ENCODE measurements at places on chromosomes 4 and X. TPM values are rescaled to one million over a fixed set of nuclear protein-coding genes. Genes with fewer than 3 reads are reported as not detected.
A peak's percentile ranks its signal among the peaks of the same experiment; 100 is the strongest.

DNA sequence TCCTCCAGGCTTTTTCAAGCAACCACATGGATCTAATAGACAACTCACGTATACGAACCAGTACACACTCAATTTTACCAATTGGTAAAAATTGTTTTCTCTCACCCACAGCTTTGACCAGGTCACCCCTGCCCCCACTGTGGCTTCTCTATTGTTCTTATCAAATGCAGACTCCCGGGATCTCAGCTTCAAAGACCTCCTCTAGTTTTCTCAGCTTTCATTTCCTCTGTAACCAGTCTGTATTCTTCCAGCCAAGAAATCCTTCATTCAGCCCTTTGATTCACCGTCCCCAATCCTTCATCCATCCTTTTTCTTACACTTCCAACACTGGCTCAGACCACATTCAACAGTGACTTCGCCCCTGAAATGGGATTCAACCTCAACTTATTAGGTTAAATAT lies 120.7 kb downstream of the CORIN start:
- DNase-seq, result no peak

The ZC4H2 gene
- total RNA-seq, result 18.7 TPM

The PABPC5 gene
- 2.4 TPM for total RNA-seq

GRCh38 chr4:83759611-83760010 lies 223.7 kb downstream of the GPAT3 start:
- DNase-seq, result no peak

The SLC7A11 gene
- 33.1 TPM for total RNA-seq

- no peak for DNase-seq
Measured at GRCh38 chrX:115138040-115138439, 51.2 kb upstream of the RBMXL3 start.

- DNase-seq, result no peak
Measured at GRCh38 chr4:522438-522837, 23.4 kb downstream of the PIGG start.

GRCh38 chr4:26344901-26345564 lies 24.2 kb downstream of the RBPJ start:
- DNase-seq, result no peak

The ABCG2 gene
- 0.34 TPM for total RNA-seq

DNA sequence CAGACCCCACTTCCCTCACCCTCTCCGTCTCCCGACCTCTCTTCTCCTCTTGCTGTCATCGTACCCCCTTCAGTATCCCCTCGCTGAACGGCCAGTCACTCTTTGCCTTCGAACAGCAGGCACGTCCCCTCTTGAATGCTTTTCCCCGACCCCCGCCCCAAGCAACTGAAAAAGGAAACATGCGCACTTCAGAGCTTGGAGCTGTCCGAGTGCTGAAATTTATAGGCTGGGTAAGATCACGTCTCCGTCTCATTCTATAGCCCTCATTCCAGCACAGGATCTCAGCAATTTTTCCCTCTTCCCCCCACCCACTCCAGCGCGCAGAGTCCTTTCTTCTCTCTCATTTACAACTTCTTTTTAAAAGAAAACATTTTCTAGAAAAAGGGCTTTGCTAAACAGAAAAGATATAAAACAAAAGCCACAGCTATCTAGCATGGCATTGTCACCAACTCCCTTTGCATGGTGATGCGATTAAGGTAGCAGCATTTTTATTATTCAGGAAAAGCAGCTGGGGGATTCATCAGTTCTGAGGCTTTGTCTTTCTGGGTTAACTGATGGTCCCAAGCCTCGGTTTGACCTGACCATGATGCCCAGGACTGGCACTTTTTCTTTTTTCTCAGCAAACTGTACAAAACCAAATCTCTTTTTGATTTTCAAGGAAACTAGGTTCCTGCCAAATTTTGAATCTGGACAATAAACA lies at the start of gene GLRA2:
Gene GLRA2, plus strand, starts transcription at position 247 of the 700 bp plus-strand sequence. CDS start 522 bp downstream, outside the sequence.
- no peak for DNase-seq

DNA sequence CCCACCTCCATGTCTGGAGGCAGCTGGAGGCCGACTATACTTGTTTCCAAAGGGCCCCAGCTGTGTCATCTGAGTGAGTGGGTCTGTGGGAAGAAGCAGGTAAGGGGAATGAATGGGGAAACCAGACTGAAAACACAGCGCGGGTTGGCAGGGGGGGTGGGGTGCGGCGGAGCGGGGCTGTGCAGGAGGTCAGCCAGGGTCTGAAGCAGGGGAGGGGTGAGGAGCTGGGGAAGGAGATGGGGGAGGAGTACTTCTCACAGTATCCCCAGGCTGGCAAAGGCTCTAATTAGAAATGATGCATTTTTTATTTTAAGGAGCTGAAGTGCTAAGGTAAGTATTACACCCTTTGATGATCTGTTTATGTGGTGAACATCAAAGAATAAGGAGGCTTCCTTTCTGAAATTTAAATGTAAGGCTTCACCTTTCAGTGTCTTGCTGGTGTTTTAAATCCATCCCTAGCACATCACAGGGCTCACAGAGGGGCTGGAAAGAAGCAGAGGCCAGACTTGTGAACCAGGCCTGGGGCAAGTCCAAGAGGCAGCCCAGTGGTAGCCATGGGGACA lies 37.5 kb downstream of the SMIM20 start:
- DNase-seq, result no peak

DNA sequence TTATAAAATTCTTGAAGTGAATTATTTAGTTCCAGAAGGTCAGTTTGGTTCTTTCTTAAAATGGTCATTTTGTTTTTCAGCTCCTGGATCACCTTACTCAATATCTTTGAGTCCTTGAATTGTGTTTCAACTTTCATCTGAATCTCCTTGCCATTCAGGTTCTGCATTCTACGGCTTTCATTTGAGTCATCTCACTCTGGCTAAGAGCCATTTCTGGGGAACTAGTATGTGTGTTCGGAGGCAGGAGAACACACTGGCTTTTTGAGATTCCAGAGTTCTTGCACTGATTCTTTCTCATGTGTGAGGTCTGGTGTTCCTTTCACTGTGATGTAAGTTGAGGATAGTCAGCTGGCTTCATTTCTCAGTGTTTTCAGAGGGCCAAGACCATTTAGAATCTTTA lies 708.4 kb upstream of the FRG1 start:
- DNase-seq, result no peak

GRCh38 chr4:100483796-100484195 lies 34.0 kb downstream of the EMCN start:
- DNase-seq, result no peak

- no peak for DNase-seq
Measured at GRCh38 chrX:140141444-140142029, 176.2 kb upstream of the CXorf66 start.

DNA sequence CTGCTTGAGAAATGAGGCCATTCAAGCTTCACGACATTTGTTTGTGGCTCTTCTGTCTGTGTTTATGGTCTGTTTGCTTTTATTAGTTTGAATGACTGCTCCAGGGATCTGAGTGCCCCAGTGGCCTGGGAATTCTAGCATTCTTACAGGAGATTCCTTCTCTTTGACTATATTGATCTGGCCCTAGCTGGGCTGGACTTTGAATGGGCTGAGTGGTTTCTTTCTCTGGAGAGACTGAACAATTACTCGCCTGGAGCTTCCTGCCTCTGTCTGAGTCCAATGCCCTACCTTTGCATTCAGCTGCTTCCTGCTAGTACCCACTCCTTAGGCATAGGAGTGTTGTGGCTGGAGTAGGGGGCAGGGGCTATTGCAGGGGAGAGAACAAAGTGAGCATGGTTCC lies 51.2 kb upstream of the EDA start:
- no peak for DNase-seq

DNA sequence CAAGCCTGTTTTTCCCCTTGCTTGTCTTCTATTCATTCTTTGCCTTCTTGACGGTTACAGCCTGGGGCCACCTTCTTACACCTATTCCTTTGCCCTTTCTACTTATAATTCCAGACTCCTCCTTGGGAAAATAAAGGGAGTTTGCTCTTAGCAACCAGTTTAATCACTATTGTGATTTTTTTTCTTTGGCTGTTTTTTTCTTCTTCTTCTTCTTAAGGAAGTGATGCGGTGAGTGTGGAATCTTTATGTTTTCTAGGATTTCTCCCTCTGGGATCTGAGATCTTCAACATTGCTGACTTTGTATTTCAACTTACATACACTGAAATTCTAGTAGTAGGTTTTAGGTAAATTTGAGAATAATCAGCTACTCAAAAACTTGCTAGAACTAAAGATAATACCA lies 1.1 kb upstream of the KLHL13 start:
- DNase-seq, result no peak

- DNase-seq, result peak; percentile 10
Measured at GRCh38 chr4:92184566-92184965, 119.2 kb upstream of the GRID2 start.

The NLRP2B gene
- not detected for total RNA-seq

GRCh38 chrX:114819509-114819908 lies 197.9 kb downstream of the IL13RA2 start:
- DNase-seq, result no peak

- DNase-seq, result no peak
Measured at GRCh38 chrX:70452143-70452733, 7.6 kb downstream of the DLG3 start.

DNA sequence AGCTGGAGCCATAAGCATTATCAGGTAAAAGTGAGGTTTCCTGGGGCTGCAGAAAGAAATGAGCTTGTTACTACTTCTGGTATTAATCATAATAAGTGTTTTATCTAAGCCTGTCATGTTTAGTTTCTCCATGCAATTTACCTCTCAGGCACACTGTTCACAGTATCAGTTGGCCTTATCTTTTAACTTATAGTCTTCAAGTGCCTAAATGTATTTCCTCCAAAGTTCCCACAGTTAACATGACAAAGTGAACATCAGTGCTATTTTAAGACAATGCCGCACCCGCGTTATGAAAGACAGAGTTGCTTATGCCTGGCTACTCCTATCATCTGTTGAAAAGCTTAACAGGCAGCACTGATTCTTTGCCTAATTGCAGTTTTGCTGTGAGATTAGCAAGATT lies 408.7 kb upstream of the FAM241A start:
- DNase-seq, result no peak

DNA sequence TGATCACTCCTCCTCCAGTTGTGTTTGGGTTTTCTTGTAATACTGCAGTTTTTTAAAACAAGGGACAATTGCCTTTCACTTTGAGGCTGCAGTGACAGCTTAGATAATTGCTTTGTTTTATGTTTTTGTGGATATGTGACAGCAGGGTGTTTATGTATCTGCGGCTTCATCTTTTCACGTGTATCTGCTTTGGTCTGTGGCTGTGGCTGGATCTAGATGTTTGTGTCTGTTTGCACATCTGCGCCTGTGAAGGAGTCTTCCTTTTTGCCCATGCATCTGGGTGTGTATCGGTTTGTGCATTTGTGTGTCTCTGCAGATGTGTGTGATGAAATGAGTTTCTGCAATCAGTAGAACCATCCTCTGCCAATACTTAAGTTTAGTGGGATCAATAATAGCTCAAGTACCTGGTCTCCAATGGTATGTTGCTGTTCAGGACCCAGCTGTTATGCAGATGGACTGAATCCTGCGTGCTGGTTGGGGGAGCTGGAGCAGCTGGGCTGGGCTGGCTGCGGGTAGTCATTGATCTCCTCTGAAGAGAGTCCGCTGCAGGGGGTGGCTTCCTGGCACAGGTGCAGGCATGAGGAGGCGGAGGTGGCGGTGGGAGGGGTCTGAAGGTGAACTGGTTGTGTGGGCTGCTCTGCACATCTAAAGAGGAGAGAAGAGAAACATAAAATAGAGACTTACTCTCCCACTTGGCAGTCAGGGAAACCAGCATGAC lies 390.3 kb downstream of the SH2D1A start:
- DNase-seq, result no peak

GRCh38 chr4:162770761-162771490 lies 395.8 kb downstream of the NAF1 start:
- DNase-seq, result no peak

- DNase-seq, result no peak
Measured at GRCh38 chr4:2063557-2064275, 4.6 kb downstream of the NAT8L start.

The MAP9 gene
- total RNA-seq, result 21.0 TPM

DNA sequence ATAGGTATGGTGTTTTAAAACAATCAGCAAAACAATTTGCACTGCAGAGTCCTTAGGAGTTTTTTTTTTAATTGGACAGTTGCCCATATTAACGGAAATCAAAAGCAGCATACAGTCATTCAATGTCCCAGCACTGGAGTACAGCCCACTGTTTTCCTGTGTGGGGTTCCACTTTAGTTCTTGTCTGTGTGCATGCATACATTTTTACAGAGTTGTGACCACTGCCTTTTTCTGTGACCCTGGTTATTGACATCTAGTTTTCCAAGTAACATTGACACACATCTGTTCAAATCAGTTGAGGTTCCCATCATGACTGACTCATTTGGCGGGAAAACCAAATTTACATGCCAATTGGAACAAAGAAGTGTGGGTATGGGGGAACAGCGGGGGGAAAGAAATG lies 83.3 kb downstream of the HPRT1 start:
- DNase-seq, result no peak

The PDE6B gene
- total RNA-seq, result 3.7 TPM

The TMEM255A gene
- 4.6 TPM for total RNA-seq

DNA sequence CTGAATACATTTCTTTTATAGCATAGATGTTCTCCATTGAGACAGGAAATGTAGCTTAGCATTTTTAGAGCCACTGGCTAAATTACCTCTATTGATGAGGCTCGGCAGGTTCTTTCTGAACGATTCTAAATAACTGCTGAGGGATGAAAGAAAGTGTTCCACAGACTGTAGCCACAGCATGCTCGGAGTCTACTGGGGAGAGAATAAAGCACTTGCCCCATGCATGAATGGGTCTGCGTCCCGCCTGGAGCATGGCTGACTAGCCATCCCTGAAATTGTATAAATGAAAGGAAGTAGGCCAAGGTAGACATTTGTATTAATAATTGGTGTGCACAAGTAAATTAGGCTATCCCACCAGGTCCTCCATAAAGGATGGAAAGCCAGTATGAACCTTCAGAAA lies 269.8 kb downstream of the COL25A1 start:
- DNase-seq, result no peak

The GLUD2 gene
- 0.53 TPM for total RNA-seq

DNA sequence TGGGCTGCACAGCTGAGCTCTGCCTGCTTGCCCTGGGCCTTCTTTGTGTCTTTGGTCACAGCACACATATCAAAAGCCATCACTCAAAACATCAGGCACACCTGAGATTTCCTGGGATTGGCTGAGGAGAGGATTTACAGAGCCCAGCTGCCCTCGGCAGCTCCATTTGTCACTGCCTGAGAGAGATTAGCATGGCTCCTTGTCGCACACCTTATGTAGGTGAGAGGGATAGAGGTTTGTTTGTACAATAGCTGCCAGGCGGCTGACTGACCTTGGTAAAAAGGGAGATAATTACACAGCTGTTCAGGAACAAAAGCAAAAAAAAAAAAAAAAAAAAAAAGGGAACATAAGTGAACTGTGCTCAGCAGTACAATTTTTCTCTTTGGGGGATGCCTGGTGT lies 63.2 kb downstream of the MGST2 start:
- no peak for DNase-seq

DNA sequence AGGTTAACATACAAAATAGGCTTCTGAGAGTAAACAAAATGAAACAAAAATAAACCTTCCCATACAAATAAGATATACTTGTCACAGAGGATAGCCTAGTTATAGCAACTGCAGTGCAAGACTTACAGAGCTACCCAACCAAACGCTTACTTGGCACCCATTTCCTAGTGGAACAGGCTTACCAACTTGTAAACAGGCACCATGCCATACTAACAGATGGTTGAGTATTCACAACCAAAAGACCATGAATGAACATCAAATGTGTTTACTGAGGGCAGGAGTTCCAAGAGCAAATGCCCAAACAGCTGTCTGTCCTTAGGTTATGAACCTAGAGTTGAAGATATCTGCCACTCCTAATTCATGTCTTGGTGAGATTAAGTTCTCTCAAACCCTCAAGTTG lies 2629.2 kb downstream of the PCDH7 start:
- DNase-seq, result no peak
